ENCODE measurements at places on chromosomes 12 and 14.

DNA sequence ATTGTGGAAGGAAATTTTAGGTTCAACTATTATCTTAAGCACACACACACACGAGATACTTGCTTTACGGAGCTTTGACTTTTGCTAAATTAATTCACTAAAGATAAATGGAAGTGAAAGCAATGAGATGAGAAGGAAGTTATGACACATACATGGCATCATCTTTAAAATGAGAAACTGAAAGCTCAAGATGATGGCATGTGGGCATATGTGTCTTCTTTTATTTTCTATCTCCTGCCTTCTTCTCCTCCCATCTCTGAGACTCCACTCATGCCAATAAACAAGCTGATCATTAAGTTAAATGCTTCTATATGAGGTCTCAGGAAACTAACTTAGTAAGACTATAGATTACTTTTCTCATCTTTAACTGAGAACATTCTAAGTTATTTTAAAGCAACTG, 216.7 kb downstream of the MED13L start:
- no peak for DNase-seq

DNA sequence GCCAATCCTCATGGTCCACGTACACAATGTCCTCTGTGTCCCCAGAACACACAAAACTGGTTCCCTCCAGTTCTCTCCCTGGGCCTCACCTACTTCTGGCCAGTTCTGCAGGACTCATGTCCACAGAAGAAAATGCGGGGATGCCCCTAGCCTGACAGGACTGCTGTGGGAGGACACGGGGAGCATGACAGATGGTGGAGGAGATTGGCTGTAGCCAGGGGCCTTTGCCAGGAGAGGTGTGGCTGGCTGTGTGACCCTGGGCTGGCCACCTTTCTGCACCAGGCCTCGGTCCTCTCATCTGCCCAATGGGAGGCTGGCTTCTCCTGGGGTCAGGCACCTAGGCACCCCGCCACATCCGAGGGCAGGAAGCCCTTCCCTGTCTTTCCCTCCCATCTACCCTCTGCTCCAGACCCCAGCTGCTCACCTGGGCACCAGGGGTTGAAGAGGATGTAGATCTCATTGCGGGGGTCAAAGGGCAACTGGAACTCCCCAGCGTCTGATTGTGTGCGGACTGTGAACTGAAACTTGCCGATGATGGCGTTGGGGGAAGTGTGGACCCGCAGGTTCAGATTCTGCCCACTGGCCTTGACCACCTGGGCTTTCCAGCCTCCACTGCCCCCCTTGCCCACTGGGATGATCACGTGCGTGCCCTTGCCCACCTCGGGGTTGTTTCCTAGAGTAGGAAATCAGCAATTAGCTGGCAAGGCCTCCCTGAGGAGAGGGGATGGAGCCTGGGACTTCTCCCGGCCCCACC, 2.8 kb downstream of the TGM1 start:
- no peak for DNase-seq

GRCh38 chr14:69755296-69755695, 11.6 kb upstream of the SRSF5 start:
- no peak for DNase-seq

DNA sequence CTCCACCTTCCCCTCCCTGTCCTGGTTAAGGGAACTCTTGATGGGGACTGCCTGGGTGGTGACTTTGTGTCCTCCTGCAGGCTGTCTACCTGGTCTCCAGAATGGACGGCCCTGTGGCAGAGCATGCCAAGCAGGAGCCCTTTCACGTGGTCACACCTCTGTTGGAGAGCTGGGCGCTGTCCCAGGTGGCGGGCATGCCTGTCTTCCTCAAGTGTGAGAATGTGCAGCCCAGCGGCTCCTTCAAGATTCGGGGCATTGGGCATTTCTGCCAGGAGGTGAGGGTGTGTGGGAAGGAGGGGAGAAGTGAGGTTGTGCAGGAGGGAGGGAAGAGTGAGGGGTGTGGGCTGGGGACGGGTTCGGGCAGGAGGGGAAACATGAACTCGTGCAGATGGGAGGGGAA, 5.7 kb downstream of the SDSL start:
- no peak for DNase-seq

- DNase-seq, result no peak
Measured at GRCh38 chr12:32273712-32274111, 125.6 kb upstream of the FGD4 start.

GRCh38 chr12:107144990-107145389, 51.6 kb upstream of the CRY1 start:
- DNase-seq, result no peak

DNA sequence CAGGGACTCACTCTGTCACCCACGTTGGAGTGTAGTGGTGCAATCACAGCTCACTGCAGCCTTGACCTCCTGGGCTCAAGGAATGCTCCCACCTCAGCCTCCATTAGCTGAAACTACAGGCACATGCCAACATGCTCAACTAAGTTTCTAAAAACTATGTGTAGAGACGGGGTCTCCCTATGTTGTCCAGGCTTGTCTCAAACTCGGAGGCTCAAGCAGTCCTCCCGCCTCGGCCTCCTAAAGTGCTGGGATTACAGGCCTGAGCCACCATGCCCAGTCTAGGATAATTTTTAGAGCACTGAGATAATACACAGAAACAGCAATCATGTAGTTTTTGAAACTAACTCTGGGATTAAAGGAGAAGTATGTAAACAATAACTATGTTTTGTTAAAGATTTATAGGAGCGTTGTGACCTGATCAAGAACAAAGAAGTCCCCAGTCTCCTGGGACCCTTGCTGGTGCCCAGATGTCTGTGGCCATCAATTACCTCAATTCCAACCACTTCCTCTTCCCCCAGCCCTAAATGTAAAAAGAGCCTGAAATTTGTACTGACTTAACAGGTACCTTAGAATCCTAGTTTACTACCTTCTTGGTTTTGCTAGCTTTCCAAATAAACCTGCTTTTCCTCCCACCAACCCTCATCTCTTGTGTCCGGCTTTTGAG, 28.9 kb upstream of the EGLN3 start:
- DNase-seq, result no peak

GRCh38 chr14:95164506-95164905, 7.2 kb upstream of the DICER1 start:
- no peak for DNase-seq

GRCh38 chr14:92951261-92951660, 28.3 kb downstream of the CHGA start:
- DNase-seq, result no peak

DNA sequence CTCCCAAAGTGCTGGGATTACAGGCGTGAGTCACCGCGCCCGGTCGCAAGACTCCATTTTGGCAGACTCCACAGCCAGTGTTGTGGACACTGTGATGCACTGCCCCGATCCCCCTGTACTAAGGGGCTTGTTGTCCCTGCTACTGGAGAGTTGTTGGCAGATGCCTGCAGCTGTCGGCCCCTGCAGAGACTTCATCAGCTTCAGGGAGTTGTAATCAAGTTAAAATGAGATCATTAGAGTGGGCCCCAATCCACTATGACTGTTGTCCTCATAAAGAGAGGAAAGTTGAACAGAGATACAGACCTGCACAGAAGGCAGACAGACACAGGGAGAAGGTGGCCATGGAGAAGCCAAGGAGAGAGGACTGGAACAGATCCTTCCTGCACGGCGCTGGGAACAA, 23.7 kb upstream of the TUBA1A start:
- no peak for DNase-seq

GRCh38 chr12:58163021-58163420, 221.7 kb downstream of the ATP23 start:
- no peak for DNase-seq

DNA sequence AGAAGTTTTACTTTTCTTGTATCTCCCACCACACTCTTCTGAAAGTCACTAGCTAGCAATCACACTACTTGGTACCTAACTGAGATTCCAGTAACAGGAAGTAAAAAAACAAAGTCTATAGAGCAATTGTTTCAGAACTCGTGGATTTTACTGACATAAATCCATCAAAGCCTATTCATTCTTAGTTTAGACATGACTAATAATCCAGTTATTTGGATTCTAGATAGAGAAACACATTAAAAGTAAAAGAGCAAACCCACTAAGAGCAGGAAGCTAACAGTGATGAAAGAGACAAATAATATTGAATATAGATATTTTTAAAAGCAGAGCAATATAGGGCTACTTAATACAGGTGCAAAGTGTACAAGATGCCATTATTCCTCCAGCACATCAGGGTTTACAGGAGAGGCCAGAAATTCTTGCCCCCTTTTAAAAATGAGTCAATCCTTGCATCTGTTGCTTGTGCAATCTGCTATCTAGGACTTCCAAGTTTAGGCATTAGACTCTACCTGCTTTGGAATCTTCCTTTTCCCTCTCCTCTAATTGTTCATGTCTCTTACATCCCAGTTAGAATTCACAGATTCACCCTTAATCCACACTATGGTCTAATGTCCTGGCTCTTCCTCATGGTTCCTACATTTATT, 6.0 kb downstream of the HEATR5A start:
- DNase-seq, result no peak

DNA sequence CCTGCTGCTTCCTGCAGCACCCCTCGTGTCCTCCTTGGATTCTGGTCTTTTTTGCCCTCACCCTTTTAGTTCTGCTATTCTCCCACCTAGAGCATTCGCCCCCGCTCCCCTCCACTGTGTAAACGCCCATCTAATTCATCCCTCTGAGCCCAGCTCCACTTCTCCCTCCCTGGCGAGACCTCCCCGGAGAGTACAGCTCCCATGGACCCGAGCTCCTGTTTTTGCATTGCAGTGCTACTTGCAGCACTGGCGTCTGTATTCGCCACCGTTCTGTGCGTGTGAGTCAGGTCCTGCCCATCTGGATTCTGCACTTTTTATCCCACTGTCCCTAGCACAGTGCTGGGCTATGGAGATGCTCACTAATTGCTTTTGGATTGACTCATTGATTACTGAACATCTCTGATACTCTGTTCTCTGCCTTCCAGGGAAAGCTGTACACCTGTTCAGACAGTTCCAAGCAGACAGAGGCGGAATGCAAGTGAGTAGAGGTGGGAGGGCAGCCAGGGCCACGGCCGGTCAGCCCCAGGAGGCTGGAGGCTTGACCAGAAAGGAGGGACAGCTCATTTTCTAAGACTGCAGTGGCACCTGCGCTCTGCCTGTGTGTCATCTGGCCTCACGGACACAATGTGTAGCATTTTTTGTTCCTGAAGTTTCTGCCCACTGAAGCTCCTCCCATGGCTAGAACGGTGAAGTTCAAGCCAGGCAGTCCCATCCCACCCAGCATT, 188.4 kb upstream of the FKBP4 start:
- no peak for DNase-seq

DNA sequence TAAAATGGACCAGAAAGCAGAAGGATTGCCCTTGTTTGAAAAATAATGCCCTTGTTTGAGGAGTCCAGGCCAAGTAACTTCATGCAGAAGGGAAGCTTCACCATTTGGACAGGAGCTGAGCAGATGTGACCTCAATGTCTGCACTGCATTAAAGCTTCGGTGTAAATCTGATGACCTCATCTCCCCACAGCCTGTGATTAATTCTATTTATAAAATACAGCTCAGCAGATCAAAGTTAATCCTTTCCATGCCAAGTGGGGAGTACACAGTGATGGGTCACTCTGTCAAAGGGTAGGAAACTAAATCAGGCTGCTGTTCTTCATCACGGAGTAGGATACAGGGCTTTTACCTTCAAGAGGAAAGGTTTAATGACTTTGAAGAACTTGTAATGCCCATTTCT, 533.7 kb downstream of the RPS29 start:
- DNase-seq, result no peak

DNA sequence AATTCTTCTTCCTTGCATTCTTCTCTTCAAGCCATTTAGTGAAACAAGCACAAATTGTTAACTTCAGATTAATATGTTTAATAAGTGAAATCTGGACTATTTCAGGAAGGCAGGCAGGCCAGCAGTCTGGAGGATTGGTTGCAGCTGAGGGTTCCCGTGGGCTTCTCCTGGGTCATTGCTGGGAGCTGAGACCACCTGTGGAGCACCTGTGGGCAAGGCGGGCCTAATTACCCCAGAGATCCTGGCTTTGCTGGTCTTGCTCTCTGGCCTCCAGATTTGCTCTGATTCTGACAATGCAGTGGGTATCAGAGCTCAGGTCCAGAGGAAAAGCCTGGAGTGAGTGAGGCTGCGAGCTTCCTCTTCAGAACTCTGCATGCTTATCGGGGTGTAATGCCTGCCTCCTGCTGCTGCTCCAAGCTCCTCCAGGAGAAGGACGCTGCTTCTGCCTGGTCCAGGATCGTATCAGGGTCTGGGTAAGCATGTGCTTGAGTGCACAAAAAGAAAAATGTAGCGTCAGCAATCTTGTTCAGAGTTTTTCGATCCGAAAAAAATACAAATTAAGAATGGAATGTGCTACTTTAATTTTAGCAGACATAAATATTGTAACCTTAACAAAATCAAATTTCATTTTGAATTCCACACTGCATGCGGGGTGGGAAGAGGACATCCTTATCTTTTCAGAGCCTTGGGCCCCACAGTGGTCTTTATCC, 93.8 kb downstream of the TMEM30B start:
- DNase-seq, result no peak

DNA sequence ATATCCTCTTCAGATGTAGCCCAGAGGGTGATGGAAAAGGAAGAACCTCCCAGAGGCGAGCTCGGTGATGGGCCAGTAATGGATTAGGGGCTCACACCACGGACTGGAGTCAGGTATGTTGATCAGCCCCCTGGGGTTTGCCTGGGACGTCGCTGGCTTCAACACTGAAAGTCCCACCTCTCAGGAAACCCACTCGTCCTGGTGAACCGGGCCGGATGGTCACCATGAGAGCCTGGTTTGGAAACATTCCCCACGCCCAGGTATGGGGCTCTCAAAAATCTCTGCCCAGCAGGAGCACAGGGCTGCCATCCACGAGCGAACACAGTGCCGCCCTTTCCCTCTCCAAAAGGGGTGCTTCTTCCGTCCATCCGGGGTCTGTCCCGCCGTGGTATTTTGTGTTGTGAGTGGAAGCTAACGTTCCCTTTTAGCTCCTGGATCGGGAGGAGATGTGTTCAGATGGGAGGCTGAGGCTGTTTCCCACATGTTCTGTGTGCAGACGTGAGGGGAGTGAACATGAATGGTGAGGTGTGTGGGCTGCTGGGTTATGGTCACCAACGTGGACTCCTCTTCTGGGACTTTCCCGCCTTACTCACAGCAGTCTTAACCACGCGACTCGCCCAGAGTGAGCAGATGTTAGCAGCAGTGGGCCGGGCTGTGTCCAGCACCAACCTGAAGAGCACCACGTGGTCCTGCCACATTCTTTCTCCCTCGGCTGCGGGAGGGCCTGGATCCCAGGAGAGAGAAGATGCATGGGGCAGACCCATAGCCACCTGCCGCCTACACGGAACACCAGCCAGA, 139.2 kb downstream of the KIF26A start:
- no peak for DNase-seq

- DNase-seq, result no peak
Measured at GRCh38 chr14:106874350-106874749, 1348.0 kb downstream of the TMEM121 start.
